A549 treated with CpdA at 1 μM for 4 hours (cell line): ENCODE measurements at places on chromosomes 5 and 9. TPM values are rescaled to one million over a fixed set of nuclear protein-coding genes. Genes with fewer than 3 reads are reported as not detected.

Gene ENG
- total RNA-seq: 0.09 to 0.31 TPM (median 0.17 TPM) in 5 replicates

Gene MLANA
- not detected in 5 replicates for total RNA-seq

Gene FYB1
- total RNA-seq: 14.0 to 21.7 TPM (median 15.1 TPM) in 5 replicates

Gene TERT
- total RNA-seq: 2.2 to 3.5 TPM (median 2.9 TPM) in 5 replicates

Gene IFT74
- 11.9 to 18.0 TPM (median 13.9 TPM) in 5 replicates for total RNA-seq

Gene MAPK9
- 29.0 to 41.6 TPM (median 38.3 TPM) in 5 replicates for total RNA-seq

Gene CNOT6
- total RNA-seq: 18.2 to 22.8 TPM (median 20.4 TPM) in 5 replicates

Gene HRH2
- 0.65 to 0.80 TPM (median 0.66 TPM) in 5 replicates for total RNA-seq

Gene GARIN3
- total RNA-seq: not detected in 5 replicates

Gene IFNA13
- not detected in 5 replicates for total RNA-seq

Gene ADCY2
- not detected in 5 replicates for total RNA-seq

Gene NDUFS4
- 104 to 133 TPM (median 112 TPM) in 5 replicates for total RNA-seq

Gene AK3
- total RNA-seq: 46.5 to 56.5 TPM (median 53.0 TPM) in 5 replicates

Gene CENPH
- total RNA-seq: 24.3 to 29.3 TPM (median 27.5 TPM) in 5 replicates

Gene POU5F2
- total RNA-seq: 0.01 to 0.02 TPM in 2 of 5 replicates, not detected in the others

Gene GLDC
- total RNA-seq: 12.7 to 17.4 TPM (median 13.3 TPM) in 5 replicates

Gene PNPLA7
- 0.54 to 0.97 TPM (median 0.84 TPM) in 5 replicates for total RNA-seq

Gene PCDHA4
- total RNA-seq: 1.4 to 2.0 TPM (median 1.7 TPM) in 5 replicates

Gene SLC27A6
- total RNA-seq: 0.05 TPM in 1 of 5 replicates, not detected in the others
